ENCODE measurements at places on chromosomes 2 and 18.
A peak's percentile ranks its signal among the peaks of the same experiment; 100 is the strongest.

- no peak for DNase-seq
Measured at GRCh38 chr2:217798743-217799562, 203.8 kb downstream of the TNS1 start.

- DNase-seq: peak; percentile 33
Measured at GRCh38 chr2:24793761-24794435, 673 bp downstream of the CENPO start.

DNA sequence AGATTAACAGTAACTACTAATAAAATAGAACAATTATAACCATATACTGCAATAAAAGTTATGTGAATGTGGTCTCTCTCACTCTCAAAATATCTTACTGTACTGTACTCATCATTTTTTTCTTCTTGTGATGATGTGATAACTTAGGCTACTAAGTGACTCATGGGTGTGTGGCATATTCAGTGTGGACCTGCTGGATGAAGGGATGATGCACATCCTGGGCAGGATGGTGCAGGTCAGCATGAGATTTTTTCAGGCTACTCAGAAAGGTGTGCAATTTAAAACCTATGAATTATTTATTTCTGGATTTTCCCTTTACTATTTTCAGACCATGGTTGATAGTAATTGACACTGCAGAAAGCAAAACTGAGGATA, 90.7 kb downstream of the NCKAP5 start:
- no peak for DNase-seq

GRCh38 chr2:204931562-204931961, 386.3 kb downstream of the PARD3B start:
- no peak for DNase-seq

GRCh38 chr2:168149150-168149974, 98.0 kb downstream of the STK39 start:
- DNase-seq: no peak

GRCh38 chr2:125227843-125228392, 1202.8 kb downstream of the CNTNAP5 start:
- DNase-seq: no peak

GRCh38 chr2:152410165-152410597, 75.2 kb downstream of the FMNL2 start:
- no peak for DNase-seq

DNA sequence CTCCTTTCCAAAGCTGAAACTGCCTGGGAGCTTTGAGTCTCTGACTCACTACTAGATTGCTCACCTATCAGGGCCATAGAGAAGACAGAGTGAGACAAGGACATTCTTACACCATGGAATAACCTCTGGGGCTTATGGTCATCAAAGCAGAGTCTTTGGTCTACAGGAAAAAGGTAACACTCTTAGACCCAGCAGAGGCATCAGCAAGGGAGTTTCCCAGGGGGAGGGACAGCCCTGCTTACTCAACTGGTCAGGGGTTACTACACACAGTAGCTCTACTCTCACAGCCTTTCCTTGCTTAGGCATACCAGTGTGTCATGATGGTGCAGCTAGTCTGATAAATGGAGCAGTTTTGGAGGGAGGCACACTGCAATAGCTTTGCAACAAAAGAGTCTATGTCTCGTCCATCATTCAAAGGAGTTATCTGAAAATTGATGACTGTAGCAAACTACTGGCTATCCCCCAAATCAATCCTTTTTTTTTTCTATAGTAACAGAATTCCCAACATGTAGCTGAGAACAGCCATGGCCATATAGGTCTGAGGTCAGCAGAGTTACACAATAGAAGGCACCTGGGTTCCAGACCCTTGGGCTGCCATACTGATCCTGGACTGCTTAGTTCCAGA, 22.4 kb upstream of the CD28 start:
- DNase-seq: no peak

GRCh38 chr2:15784886-15785801, 155.2 kb upstream of the MYCN start:
- DNase-seq: no peak

GRCh38 chr2:156321243-156321904, 11.1 kb downstream of the NR4A2 start:
- DNase-seq: peak; percentile 56

DNA sequence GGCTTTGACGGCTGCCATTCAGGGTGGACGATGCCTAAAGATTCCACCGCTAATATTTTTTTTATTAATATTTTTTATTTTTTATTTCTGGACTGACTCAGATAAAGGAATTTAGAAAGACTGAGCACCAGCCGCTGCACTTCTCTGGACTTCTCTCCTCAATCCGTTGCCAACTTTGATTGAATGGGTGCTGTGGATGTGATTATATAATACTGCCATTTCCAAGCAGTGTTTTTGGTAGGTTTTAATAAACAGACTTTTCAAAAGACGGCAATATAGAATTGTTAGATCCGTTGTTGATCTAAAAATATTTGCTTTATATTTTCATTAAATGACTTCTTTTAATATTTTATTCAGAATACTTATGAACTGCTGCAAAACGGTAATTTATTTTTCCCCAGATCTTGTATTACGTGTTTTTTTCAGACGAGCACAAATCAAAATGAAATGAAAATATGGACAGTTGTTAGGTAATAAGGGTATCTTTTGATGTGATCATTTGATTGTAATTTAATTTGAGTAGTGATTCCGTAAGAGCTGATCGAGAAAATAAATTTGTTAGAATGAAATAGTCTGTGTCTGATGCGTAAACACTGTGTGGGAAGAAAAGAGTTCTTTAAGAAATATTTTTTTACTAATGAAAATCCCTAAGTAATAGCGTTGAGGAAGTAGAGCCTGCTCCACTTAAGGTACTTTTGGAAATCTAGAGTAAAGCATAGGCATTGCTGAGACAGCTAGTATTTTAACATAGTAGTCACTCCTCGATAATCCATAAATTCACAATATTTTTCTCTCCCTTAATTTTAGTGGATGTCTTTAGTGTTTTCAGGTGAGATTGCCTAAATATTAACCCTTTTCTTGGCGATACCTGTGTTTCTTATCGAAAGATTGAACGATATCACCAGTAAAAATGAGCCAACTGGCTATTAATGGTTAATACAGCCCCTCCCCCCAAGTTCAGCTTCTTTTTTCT, 4.4 kb downstream of the POU3F3 start:
- DNase-seq: no peak

- no peak for DNase-seq
Measured at GRCh38 chr2:60335533-60336237, 217.8 kb downstream of the BCL11A start.

GRCh38 chr18:24268784-24269550, 128.7 kb downstream of the OSBPL1A start:
- DNase-seq: no peak

- no peak for DNase-seq
Measured at GRCh38 chr18:45270289-45270771, 344.9 kb upstream of the SLC14A2 start.

DNA sequence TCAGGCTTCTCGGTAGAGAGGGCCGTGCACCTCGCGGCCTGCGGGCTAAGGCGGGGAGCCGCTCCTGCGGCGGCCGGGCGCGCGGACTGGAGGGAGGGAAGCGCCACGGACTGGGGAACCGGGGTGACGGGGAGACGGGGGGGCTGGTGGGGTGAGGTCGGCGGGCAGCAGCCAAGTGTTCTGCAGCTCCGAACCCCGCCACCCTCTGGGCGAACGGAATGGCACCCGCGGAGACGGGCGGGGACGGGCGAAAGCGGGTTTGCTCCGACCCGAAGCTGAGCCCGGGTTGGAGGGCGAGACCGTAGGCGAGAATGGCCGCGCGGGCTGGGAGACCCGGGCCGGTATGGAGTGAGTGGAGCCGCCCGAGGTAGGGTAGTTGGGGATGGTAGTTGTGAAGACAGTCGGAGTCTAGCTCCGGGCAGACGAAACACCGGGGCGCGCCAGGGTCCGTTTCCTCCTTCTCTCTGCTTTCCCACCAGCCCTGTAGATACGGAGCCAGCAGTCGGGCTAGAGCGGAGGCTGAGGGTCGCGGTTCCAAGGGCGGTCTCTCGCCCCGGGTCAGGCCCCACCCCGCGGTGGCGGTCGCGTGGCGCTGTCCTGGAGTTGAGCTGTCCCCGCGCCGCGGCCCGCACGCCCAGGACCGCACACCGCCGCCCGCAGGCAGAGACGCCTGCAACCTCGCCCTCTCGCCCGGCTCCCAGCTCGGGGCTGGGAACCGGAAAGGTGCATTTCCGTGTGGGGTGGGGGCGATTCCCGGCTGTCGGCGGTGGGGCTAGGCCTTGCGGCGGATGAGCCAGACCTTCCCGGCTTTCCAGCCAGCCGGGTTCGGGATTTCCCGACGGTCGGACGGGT, 160.3 kb upstream of the SIX2 start:
- DNase-seq: peak; percentile 35

- no peak for DNase-seq
Measured at GRCh38 chr2:151775057-151775740, 40.9 kb upstream of the NEB start.

- DNase-seq: no peak
Measured at GRCh38 chr2:155391613-155392130, 693.2 kb downstream of the KCNJ3 start.

DNA sequence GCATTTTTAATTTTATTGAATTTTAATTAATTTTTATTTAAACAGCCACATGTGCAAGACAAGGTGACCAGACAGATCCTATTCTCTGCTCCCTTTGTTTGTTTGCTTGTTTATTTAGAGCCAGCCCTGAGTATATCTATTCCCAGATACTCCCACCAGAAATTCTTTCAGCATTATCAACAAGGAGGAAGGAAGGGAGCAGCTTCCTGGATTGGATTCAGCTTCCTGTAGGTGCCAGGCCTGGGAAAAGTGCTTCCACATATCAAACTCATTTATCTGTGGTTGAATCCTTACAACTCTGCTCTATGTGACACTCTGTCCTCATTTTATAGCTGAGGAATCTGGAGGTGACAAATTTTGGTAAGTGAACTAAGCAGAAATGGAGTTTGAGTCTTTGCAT, 60.5 kb upstream of the KLF7 start:
- DNase-seq: no peak

- DNase-seq: no peak
Measured at GRCh38 chr2:53103679-53104078, 663.9 kb upstream of the CHAC2 start.

- DNase-seq: no peak
Measured at GRCh38 chr2:74444498-74445318, 3.0 kb upstream of the RTKN start.

DNA sequence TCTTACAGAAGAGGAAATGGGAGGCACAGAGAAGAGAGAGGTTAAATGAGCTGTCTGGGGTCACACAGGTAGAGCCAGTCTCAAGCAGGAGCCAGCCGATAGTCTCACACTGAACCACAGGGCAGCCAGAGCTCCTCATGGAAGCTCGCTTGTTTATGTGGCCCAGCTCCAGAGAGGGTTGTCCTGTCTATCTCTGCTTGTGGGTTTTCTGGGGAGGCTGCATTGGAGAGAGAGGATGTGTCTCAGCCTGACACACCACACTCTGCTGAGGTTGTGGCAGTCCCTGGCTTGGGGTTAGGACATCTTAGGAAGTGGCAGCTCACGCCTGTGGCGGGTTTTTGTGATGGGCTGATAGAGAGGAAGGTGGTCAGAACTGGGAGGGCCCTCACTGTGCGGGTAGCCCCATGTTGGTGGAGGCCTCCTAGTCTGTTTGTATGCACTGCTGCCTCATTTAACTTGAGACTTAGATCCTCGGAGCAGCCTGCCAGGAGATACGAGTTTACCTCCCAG, 52.3 kb downstream of the TCF7L1 start:
- no peak for DNase-seq

DNA sequence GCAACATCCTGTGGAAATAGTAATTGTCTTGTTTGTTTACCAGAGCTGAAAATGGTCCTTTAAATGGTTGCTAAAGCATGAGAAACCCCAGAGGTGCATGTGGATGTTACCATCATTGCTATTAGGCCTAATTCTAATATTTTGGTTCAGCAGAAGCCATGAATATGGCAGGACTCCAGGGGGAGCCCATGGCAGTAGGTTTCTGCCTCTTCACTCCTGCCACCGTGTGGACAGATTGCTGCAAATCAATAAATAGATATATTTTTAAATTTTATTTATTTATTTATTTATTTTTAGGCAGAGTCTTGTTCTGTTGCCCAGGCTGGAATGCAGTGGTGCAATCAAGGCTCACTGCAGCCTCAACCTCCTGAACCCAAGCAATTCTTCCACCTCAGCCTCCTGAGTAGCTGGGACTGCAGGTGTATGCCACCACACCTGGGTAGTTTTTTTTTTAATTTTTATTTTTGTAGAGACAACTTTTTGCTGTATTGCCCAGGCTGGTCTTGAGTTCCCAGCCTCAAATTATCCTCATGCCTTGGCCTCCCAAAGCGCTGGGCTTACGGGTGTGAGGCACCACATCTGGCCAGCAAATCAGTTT, 54.9 kb upstream of the CAPN13 start:
- DNase-seq: no peak

- peak; percentile 38 for DNase-seq
Measured at GRCh38 chr18:12376034-12376753, 833 bp downstream of the AFG3L2 start.

GRCh38 chr2:150432312-150432625, 55.2 kb downstream of the RND3 start:
- DNase-seq: no peak

DNA sequence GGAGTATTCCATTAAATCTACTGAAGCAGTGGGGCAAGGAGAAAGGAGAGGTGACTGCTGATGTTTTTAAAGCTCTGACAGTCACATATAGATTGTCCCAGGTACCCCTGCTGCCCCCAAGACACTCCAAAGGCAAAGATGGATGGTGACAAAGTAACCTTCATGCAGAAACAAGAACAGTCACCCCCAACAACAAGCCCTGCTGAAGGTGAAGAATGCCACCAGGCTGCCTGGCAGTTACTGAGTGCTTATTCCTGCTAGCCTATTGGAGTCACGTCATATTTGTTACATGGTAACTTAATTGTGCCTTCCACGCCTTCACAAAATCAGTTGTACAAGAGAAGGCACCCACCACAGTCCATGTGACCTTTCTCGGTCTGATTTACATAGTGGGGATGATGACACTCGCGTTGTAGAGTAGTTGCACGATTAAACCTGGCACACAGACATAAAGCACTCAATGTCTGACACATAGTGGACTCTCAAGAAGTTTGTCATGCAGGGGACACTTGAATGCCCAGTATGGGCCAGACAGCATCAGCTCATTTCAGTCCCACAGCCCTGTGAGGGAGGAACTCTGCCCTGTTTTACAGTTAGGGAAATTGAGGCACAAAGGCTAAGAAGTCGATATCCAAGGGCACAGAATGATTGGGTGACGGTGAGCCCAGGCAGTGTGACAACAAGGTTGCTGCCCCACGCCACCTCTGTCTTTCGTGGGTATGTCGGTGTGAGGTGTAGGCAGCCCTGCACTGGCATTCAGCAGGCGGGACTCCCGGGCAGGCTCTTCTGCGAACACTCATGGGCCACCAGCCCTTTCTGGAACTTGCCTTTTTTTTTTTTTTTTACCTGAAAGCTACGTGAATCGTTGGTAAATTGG, 62.7 kb downstream of the ZCCHC2 start:
- no peak for DNase-seq

Measured in activated naive CD8-positive, alpha-beta T cell treated with anti-CD3 and anti-CD28 coated beads, Interleukin-2, amount 10 ng/mL, durations not matched to agents 7 days and 5 days (primary cell).